A673 (cell line): ENCODE measurements at places on chromosomes 1 and 21.

- peak; percentile 26 for DNase-seq
Measured at GRCh38 chr1:22250724-22251123, 107.8 kb upstream of the WNT4 start.

- peak; percentile 79 for DNase-seq
Measured at GRCh38 chr1:99728494-99729235, 37.8 kb downstream of the FRRS1 start.

- DNase-seq, result no peak
Measured at GRCh38 chr21:16186742-16187141, 457.0 kb downstream of the USP25 start.

DNA sequence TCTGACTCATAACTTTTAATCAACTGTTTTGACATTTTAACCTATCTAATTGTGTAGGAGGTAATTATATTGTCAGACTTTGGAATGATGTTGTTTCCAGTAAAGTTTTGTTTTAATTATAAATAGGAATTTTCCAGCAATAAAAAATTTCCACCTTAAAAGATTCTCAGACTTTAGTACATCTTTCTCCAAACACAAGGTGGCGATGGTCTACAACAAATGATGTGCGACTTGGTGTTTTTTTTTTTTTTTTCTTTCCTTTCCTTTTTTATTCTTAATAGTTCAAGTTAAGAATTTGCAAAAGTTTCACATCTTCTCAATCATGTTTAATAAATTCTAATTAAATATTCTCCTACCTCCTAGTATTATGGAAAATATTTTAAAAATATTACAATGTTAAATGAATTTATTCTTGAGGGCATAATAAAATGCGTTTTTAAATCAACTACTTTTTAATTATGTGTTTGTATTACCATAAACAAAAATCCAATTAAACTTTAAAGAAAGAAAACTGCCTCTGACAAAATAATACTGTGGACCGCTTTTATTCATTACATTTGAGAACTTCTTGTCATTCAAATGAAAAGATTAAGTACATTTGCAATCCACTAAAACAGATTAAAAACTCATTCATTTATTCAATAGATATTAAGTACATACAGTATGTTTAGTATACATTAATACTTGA, 4.4 kb upstream of the ADAMTS1 start:
- DNase-seq, result peak; percentile 74

- no peak for DNase-seq
Measured at GRCh38 chr21:45926281-45926680, 55.3 kb upstream of the COL6A1 start.

DNA sequence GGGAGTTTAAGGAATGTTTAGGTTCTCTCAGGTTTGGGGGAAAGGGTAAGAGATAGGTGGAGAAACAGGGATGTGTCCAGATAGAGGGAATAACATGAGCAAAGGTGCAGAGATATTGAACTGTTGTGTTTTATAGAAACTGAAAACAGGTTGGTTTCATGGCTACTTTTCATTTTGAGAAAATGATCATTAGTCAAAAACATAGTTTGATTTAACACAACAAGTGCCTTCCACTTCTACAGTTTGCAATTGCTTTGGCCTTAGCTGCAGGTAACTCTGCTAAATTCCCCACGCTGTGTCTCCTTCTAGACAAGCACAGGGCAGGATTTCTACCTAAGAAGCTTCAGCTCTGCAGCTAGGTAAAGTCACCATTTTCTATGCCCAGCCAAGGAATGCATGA, 124.9 kb downstream of the RGS2 start:
- DNase-seq, result no peak

DNA sequence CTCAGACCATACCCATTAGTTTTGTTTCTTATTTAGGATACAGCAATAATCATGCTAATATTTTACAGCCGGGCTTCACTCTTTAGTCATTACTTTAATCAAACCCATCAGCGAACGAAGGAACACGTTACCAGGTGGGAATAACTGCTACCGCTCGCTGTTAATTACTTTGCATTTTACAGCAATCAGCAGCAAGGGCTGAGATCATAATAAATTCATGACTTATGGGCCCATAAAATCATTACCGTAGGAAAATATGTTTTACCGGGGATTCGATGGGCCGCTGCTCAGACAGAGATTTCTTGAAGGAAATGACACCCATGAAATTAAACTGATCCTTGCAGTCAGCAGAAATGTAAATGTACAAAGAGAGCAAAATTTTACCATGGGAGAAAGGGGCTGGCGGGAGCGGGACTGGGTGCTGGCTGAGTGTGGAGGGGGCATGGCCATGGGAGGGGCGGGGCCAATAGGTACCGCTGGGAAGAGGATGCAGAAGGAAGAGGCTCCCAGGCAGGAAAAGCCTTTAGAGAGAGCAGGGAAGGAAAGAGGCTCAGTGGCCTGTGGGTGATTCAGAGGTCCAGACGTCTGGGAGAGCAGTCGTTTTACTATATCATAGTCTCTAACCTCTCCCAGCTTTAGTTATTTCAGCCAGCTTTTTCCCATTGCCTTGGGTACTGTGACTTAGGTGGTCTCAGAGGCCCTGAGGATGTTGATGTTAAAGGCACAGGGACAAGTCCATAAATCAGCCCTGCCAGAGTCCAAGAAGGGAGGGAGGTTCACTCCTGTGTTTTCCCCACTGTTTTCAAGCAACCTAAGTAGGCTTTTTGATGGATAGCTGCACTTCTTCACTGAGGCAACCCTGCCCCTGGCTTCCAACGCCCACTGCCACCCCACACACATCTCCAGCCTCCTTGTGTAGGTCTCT, 258.9 kb downstream of the SEC16B start:
- no peak for DNase-seq

DNA sequence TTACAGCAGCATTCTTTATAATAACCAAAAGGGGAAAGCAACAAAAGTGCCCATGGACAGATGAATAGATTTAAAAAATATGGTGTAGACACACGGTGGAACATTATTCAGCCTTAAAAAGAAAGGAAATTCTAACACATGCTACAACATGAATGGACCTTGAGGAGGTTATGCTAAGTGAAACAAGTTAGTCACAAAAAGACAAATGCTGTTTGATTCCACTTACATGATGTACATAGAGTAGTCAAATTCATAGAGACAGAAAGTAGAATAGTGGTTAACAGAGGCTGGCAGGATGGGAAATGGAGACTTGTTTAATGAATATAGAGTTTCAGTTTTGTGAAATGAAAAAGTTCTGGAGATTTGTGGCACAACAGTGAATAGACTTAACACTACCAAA, 151.4 kb downstream of the CYYR1 start:
- DNase-seq, result no peak

- no peak for DNase-seq
Measured at GRCh38 chr1:220893701-220894024, 14.4 kb downstream of the HLX start.

DNA sequence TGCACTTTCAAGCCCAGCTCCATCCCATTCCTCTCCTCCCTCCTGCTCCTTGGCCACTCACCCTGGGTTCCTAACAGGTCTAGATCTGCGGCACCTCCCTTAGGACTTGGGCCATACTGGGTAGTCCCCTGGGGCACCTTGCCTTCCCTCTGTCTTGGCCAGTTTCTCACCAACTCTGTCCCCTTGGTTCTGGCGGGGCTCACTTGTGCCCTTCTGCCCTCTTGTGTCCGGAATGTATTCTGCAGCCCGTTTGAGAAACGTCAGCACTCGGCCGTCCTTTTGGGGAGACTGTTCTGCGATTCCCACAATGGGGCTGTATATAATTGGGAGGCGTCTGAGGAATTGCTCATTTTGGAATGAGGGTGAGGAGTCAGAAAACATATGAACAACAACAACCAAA, 162.4 kb downstream of the ZSCAN20 start:
- peak; percentile 61 for DNase-seq

DNA sequence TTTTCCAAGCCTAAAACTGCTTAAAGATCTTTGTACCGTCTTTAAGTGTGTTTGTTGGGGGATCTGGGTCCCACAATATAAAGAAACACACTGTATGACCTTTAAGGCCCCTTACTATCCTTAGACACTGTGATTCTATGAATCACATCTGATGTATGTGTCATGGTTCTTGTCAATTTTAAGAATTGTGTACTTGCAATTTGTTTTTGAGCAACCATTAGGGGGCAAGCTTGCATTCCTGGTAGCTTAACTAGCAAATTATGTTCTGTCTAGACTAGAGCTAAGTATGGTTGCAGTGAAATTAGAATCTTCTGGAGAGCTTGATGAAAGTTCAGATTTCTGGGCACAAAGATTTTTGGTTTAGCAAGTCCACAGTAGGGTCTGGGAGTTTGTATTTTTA, 219.5 kb downstream of the TPR start:
- peak; percentile 78 for DNase-seq

GRCh38 chr1:94522304-94522703, 19.3 kb downstream of the F3 start:
- peak; percentile 82 for DNase-seq

- DNase-seq, result no peak
Measured at GRCh38 chr1:183946320-183946613, 91.3 kb downstream of the COLGALT2 start.
